WERI-Rb-1 (cell line): ENCODE measurements at places on chromosomes 6 and 20.

DNA sequence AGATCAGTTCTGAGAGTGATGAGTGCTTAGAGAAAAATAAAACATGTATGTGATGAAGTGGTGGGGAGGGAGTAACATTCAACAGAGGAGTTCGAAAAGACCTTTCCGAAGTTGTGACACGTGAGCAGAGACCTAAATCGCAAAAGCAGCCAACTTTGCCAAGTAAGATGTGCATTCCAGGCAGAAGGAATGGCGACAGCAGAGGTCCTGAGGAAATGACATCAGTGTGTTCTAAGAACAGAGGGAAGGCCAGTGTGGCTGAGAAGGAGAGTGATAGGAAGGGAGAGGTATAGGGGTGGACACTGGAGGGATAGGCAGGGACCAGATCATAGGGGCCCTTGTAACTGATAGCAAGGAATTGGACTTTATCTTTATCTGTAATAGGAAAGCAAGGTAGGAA, 51.3 kb downstream of the ADAT2 start:
- no peak for DNase-seq

GRCh38 chr20:43916881-43917371, 2.3 kb downstream of the TOX2 start:
- no peak for DNase-seq

DNA sequence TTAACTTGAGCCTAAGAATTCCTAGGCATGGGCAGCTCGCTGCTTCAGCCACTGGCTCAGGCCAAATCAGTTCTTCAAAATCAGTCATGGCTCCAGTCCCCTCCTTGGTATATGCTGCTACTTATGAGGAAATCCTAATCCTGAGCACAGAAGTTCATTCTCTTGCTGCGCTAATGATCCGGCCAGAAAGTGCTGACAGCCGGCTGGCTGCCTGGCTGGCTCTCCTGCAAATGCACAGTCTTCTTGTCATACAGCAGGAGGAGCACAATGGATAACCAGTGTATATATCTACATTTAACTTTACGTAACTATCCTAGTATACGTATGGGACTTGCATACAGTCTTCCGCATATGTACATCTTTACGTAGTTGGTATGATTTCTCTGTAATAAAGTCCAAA, 500.8 kb downstream of the PRKN start:
- peak; percentile 36 for DNase-seq

GRCh38 chr6:39806278-39806677, 14.1 kb downstream of the DAAM2 start:
- no peak for DNase-seq

- no peak for DNase-seq
Measured at GRCh38 chr6:381742-382461, 9.7 kb upstream of the IRF4 start.

DNA sequence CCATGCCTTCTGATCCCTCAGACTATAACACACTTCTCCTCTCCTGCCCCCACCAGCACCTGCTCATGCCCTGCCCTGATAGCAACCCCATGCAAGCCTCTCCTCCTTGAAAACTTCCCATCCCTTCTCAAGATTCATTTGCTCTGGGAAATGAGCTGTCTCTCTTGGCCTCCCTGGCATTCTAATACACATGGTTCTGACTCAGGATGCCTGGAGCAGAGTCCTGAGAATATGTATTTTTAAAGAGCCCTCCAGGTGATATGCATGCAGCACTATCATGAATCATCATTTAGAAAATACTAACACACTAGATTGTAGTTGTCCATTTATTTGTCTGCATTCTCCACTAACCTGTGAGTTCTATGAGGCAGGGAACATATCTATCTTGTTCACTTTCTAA, 26.6 kb downstream of the HDGFL1 start:
- DNase-seq: no peak

DNA sequence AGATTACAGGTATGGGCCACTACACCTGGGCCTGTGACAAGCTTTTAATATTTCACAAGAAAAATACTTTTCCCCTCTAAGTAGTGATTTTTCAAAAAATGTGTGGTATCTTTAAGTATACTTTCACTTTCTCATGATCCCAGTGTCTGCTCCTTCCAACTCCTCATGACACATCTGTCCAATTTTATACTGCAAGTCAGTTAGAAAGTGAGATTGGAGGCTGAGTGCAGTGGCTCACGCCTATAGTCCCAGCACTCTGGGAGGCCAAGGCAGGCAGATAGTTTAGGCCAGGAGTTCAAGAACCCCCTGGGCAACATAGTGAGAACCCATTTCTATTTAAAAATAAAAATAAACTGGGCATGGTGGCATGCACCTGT, 20.2 kb downstream of the PIM1 start:
- no peak for DNase-seq

DNA sequence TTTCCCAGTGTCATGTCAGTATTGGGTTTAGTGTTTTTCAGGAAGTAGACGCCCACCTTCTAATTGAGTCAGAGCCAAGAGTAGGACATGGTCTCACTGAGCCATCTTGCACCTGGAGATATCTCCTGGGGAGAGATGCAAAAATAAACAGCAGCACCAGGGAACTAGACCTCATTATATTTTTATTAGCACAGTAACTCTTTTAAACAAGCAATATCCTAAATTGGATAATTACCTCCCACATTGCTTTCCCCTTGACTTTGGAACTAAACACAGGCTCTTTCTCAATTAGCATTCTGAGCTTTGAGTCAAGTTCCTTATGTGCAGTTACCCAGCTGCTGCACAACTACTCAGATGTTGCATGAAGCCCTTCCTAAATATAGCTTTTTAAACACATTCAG, 175.4 kb downstream of the IBTK start:
- no peak for DNase-seq
